ENCODE measurements at places on chromosomes 3 and 15.
A peak's percentile ranks its signal among the peaks of the same experiment; 100 is the strongest.

- DNase-seq = no peak
These were observed 352.4 kb downstream of the ROBO1 start for GRCh38 chr3:79415356-79415755.

DNA sequence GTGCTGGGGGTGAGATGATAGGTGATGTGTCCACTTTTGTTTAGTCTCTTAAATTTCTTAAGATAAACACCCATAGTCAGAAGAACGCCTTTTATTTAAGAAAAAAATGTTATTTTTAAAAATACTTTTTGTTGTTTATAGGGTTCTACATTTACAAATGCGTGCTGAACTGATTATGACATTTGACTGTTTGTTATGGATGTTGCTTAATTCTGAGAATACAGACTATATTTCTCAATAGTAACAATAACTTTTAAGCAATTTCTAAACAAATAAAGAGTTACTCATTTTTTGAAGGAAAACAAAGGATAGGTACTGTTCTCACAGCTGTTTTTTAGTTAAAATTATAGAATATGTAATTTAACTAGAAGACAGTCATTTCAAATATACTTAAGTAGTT is 249.9 kb upstream of the GBE1 start:
- no peak for DNase-seq

GRCh38 chr15:74252291-74252690 is 16.2 kb downstream of the CCDC33 start:
- DNase-seq = peak; percentile 12

GRCh38 chr15:66642514-66642913 is 59.5 kb upstream of the SMAD6 start:
- no peak for DNase-seq

GRCh38 chr3:14803101-14803980 is 15.4 kb upstream of the FGD5 start:
- DNase-seq = no peak

GRCh38 chr3:87135412-87135811 is 91.7 kb upstream of the CHMP2B start:
- no peak for DNase-seq

DNA sequence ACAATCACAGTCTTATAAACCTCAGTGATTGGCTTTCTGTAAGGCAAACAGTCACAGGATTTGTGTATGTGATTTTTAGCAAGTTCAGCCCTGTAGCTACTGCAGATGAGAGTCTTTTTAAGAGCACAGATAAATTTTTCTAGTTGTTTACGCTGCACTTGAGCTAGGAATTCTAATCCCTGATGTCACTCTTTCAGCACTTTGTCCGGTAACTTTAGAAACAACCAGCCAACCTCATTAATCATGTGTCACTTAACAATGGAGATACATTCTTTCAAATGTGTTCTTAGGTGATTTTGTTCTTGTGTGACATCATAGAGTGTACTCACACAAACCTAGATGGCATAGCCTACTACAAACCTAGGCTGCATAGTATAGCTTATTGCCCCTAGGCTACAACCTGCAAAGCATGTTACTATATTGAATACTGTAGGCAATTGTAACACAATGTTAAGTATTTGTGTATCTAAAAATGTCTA is 36.8 kb upstream of the GOLGA6L2 start:
- DNase-seq = no peak

DNA sequence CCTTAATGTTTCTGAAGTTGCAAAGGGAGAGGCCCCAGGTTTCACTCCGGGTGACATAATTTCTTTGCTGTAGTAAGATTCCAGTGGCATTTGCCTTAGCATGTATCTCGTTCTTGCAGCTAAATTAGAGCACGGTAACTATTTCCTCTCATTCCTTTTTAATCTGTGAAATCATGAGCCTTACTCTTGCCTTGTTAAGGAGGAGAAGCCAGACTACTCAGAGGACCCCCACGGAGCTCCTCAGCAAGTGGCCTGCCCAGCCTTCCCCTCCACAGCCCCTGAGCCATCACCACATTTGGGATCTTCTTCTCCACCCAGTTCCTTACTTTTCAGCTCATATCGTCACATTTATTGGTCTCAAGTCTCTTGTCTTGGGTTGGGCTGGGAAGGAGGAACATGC is 54.2 kb downstream of the ABHD2 start:
- no peak for DNase-seq

GRCh38 chr3:193446965-193447602 is 68.5 kb upstream of the ATP13A5 start:
- DNase-seq = no peak

- no peak for DNase-seq
These were observed 15.5 kb downstream of the BMF start for GRCh38 chr15:40092979-40093869.

- no peak for DNase-seq
These were observed 271.7 kb upstream of the MEIS2 start for GRCh38 chr15:37372064-37372463.

DNA sequence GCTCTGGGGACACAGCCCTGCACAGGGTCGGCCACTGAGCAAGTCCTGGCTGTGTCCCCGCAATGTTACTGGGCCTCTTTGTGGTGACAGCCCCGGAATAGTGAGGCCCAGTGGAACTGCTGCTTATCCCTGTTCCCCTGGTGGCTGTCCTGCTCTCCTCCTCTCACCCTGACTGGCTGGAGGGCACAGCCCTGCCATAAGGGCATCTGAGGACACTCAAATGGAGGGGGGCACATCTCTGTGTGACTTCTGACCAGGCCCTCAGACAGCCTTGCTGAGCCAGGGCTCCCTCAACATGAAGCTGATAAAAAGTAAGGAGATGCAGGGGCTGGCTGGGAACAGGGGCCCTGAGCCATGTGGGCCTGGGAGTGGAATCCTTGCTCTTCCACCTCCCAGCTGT is 127.4 kb upstream of the ATP2B2 start:
- no peak for DNase-seq

DNA sequence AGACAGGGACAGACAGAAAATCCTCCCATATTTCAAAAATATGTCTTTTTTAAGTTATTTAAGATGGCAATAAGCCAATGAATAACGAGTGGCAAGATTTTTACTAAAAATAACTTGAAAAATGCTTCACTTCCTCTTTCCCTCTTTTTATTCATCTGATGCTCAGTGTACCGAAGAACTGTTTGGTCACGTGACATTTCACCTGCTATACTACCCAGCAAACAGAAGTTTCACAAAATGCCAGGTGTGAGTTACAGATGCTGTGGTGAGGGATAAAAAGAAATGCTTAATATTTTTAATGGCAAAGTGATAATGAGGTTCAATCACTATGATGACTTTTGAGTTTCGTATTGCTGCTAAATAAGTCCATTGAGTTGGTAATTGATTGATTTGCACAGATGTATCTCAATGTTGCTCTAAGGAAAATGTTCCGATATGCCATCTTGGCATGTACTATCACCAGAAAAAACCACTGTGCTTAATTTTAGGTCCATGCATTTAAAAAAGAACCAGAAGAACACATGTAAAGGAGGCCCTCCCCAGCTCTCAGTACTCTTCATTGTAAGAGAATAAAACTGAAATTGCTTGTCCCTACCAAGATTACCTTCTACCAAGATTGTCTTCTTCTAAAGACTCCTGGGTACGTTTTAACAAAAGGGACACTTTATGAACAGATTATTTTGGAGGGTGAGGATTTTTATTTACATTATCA is 26.0 kb upstream of the SEC62 start:
- no peak for DNase-seq

GRCh38 chr3:139122612-139123011 is 77.9 kb upstream of the PRR23C start:
- no peak for DNase-seq

- DNase-seq = peak; percentile 19
These were observed 1038.7 kb downstream of the IGSF11 start for GRCh38 chr3:117995842-117996437.

DNA sequence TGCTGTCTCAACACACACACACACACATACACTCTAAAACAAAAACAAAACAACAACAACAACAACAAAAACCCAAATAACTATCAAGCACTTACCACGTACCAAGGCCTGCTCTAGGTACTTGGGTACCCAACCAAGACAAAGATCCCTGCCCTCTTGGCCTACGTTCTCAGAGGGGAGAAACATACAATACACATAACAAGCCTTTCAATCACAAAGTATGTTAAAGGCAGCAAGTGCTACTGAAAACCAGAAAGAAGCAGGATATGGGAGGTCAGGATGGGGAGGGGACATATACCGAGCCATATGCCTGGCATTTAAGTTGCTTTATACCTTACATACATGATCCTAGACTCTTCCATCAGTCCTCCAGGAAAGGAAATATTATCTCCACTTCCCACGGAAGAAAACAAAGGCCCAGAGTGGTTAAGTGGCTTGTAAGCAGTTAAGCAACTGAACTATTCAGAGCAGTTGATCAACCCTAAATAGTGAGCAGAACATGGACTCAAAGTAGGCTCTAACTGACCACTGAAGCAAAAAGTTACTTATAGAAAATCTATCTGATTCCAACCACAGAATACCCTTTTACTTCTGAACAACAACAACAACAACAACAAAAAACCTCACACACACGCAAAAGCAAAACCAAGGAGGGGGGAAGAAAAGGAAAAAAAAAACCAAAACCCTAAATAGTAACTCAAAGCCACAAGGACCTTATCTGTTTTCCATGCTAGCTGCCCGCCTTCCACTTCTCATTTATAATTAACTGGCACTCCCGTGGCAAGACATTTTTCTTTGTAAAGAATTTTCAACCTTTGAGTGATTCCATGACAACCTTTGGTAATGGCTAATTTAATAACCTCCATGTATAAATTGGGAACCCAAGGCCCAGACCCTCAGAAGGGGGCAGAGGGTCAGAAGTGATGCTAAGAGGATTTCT is 21.0 kb downstream of the PRICKLE2 start:
- no peak for DNase-seq

DNA sequence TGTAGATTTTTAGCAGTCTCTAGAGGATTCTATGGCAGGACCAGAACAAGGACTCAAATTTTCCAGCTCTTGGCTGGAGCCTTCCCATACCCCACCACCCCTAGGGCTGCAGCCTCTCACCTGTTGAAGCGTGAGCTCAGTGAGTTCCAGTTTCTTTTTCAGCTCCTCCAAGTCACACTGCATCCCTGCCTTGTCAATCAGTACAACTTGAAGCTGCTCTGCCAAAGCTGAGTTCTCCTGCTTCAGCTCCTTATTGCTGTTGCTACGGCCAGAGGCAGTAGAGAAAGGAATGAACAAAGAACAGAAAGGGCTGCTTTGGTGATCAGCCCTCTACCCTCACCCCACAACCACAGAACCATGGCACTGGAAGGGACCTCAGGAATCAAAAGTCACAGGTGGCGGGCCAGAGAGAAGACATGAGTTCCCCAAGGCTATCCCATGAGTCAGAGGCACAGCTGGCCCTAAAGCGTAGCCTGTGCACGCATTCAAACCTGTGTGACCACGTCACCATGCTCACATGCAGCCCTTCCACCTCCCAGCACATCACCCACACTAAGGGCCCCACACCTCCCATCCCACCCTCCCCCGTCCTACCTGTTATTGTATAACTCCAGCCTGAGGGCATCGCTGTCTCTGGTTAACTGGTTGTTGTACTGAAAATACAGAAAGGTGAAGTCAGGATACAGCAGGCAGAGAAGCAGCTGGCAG is 83.3 kb upstream of the C2CD4B start:
- DNase-seq = no peak

DNA sequence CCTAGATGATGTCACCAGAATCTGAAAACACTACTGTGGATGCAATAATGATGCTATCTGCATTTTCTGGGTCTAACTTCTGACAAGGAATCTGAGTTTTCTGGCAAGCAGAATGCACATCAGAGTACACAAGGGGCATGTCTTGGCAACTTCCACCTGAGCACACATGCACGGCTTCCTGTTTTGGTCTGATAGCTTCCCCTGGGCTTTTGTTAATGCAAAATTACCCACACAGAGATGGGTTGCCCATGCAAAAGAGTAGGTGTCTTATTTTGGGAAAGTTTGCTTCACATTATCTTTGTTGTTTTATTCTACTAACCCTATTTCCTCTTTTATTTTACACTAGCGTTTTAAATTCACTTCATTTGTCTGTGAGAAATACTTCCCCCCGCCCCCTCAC is 74.2 kb upstream of the SATB1 start:
- DNase-seq = no peak

DNA sequence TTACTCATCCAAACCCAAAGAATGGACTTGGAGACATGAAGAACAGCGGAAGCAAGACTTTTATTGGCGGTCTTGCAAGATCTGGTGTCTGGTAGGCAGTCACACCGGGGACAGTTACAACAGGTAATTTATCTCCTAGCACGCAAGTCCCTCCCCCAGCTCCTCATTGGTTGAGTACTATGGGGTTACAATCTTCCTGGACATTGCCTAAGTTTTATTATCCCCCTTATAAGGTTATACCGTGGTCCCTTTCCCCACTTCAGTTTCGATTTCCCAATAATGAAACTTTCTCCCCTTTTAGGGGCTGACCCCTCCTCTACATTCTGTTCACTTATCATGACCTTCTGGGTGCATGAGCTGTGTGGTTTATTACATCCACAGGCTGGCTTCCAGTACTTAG is 18.7 kb downstream of the ARL8B start:
- DNase-seq = no peak

DNA sequence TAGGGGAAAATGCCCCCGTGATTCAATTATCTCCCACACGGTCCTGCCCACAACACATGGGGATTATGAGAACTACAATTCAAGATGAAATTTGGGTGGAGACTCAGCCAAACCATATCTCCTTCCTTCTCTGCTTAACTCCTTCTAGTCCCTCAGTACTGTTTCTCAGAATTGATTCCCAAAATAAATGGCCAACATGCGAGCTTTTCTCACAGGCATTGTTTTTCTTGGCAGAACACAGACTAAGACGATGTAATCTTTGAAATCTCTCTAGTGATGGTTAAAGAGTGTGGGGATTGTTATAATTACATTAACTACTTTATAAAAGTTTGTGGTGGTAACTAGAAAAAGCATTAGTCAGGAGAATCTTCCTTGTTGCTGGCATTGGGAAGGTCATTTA is 366.5 kb downstream of the LPP start:
- DNase-seq = no peak

- DNase-seq = no peak
These were observed 14.1 kb downstream of the LCMT2 start for GRCh38 chr15:43316016-43316970.

- DNase-seq = no peak
These were observed 13.5 kb upstream of the MYO5C start for GRCh38 chr15:52309154-52309548.

GRCh38 chr3:124928333-124929202 is 6.0 kb downstream of the MUC13 start:
- peak; percentile 66 for DNase-seq

- no peak for DNase-seq
These were observed 173.3 kb downstream of the ALDH1A2 start for GRCh38 chr15:57892181-57892580.

DNA sequence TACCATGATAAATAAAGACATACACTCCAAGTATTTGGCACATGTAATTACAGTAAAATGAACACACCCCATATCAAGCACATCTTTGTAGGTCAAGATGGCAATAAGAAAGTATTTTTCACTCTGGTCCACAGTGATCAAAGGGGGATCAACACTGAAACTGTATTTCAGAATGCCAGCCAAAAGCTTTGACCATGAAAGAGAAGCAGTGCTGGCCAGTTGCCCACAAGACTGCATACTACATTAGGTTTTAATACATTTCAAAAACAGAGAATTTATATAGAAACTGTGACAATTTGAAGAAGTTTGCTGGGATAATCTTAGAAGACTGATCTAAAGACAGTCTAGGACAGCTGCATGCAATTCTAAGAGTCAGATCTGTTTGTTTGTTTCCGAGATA is 1035.3 kb downstream of the FHIT start:
- peak; percentile 24 for DNase-seq
